ENCODE measurements at places on chromosomes 2 and 18. TPM values are rescaled to one million over a fixed set of nuclear protein-coding genes. Genes with fewer than 3 reads are reported as not detected.

Gene SNED1
- 0.30 TPM for total RNA-seq

Gene MORN2
- 18.4 TPM for total RNA-seq

DNA sequence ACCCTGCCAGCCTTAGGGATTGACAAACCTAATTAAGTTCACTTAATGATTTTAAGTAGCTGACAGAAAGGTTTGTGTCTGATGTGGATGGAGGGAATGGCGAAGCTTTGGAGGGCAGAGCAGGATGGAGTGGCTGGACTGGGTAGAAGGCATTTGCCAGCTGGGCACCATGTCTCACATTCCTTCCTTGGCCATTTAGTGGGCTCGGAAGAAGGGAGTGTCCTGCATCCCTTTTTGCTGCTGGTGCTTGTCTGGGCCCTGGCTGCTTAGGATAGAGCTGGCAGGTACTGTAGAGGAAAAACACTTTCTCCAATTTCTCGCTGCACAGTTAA is 166.7 kb downstream of the CLIP4 start:
- H3K27me3 ChIP-seq = peaks cover 32% of the 10 kb centered on the region
- no peak for DNase-seq
- peaks cover 6% of the 10 kb centered on the region for H3K4me1 ChIP-seq
- no peaks in the 10 kb centered on the region for H3K36me3 ChIP-seq
- no peak overlapping the region for H3K4me3 ChIP-seq

DNA sequence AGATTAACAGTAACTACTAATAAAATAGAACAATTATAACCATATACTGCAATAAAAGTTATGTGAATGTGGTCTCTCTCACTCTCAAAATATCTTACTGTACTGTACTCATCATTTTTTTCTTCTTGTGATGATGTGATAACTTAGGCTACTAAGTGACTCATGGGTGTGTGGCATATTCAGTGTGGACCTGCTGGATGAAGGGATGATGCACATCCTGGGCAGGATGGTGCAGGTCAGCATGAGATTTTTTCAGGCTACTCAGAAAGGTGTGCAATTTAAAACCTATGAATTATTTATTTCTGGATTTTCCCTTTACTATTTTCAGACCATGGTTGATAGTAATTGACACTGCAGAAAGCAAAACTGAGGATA is 90.7 kb downstream of the NCKAP5 start:
- H3K4me1 ChIP-seq = peaks cover 7% of the 10 kb centered on the region
- no peak overlapping the region for H3K27ac ChIP-seq
- peaks cover 5% of the 10 kb centered on the region for H3K36me3 ChIP-seq
- DNase-seq = no peak

Gene DSC2
- 10.2 TPM for total RNA-seq

DNA sequence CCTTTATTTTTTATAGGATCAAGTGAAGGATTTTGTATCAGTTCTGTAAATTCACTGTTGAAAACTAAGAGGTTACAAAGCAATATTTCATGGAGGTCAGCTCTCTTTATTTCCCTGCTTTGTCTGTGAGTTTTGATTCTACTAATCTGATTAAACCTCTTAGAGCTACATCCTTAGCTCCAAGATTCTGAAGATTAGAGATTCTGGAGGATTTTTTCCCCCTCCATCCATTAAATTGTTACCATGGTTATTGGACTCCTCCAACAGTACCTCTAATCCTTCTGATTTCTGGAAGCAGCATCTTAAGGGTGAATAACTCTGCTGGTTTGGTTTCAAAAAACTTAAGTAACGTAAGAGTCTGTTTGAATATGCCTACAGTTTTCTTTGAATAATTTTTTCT is 110.0 kb downstream of the TANC1 start:
- no peaks in the 10 kb centered on the region for H3K27me3 ChIP-seq
- H3K36me3 ChIP-seq = no peaks in the 10 kb centered on the region
- H3K4me1 ChIP-seq = peaks cover 10% of the 10 kb centered on the region
- H3K4me3 ChIP-seq = no peak overlapping the region

DNA sequence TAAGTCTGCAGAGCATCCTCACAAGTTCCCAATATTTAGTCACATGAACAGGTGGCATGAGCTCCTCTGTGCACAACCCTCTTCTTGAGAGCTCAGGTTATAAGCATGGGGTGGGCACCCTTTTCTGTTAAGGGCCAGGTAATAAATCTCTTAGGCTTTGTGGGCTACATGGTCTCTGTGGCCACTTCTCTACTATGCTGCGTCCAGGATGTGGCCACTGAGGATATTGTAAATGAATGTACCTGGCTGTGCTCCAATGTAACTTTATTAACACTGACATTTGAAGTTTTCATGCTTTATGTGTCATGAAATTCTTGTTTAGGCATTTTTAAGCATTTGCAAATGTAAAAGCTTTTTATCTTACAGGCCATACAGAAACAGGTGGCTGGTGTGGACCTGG is 116.8 kb upstream of the ST6GAL2 start:
- H3K27me3 ChIP-seq = peaks cover 4% of the 10 kb centered on the region
- no peak overlapping the region for H3K4me3 ChIP-seq
- no peak for DNase-seq
- H3K4me1 ChIP-seq = no peaks in the 10 kb centered on the region
- no peak overlapping the region for H3K27ac ChIP-seq

Gene TNS1
- 11.3 TPM for total RNA-seq

DNA sequence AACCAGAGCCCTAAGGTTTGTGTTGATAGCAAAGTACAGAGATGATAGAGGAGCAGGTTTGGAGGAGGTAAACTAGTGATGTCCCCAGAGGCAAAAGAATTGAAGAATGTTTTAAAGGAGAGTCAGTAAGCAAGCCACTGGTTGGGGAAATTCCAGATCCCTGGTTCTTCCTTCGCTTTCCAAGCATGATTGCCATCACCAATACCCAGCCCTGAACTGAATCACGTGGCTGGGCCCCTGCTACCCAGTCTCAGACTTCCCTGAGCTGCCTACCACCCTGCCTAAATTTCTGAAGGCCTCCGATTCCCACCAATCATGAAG is 310.8 kb upstream of the STON1 start:
- no peak overlapping the region for H3K4me3 ChIP-seq
- no peak overlapping the region for H3K27ac ChIP-seq
- no peaks in the 10 kb centered on the region for H3K4me1 ChIP-seq
- H3K36me3 ChIP-seq = no peaks in the 10 kb centered on the region
- DNase-seq = no peak

- no peaks in the 10 kb centered on the region for H3K36me3 ChIP-seq
- no peak overlapping the region for H3K27ac ChIP-seq
- no peak for DNase-seq
Observed at GRCh38 chr2:182540252-182540651, 113.4 kb upstream of the PDE1A start.

- no peak for DNase-seq
- no peaks in the 10 kb centered on the region for H3K27me3 ChIP-seq
- H3K27ac ChIP-seq = no peak overlapping the region
- no peaks in the 10 kb centered on the region for H3K4me1 ChIP-seq
Observed at GRCh38 chr2:164514491-164514890, 106.8 kb downstream of the GRB14 start.

DNA sequence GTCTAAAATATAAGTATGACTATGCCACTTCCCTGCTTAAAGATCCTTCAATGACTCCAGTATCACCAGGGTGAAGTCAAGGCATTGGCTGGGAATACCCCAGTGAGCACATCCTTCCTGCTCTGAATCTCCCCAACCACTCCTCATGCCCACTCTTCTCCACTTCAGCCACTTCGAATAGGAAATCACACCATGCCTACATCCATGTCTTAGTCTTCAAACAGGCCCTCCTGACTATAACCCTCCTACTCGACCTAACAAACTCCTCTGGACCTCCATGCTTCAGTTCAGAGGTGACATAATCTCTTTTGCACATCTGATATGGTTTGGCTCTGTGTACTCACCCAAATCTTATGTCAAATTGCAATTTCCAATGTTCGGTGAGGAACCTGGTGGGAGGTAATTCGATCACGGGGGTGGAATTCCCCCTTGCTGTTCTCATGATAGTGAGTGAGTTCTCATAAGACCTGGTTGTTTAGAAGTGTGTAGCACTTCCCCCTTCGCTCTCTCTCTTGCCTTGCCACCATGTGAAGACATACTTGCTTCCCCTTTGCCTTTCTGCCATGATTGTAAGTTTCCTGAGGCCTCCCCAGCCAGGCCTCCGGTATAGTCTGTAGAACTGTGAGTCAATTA is 87.8 kb upstream of the TFCP2L1 start:
- DNase-seq = no peak
- H3K36me3 ChIP-seq = peaks cover 42% of the 10 kb centered on the region
- H3K4me1 ChIP-seq = peaks cover 4% of the 10 kb centered on the region
- no peak overlapping the region for H3K27ac ChIP-seq
- no peaks in the 10 kb centered on the region for H3K27me3 ChIP-seq

- no peaks in the 10 kb centered on the region for H3K27me3 ChIP-seq
- H3K4me3 ChIP-seq = no peak overlapping the region
- H3K27ac ChIP-seq = peak overlapping the region; percentile 86
- no peak for DNase-seq
- H3K4me1 ChIP-seq = peaks cover 40% of the 10 kb centered on the region
Observed at GRCh38 chr2:146312899-146313298, 1531.9 kb upstream of the ACVR2A start.

DNA sequence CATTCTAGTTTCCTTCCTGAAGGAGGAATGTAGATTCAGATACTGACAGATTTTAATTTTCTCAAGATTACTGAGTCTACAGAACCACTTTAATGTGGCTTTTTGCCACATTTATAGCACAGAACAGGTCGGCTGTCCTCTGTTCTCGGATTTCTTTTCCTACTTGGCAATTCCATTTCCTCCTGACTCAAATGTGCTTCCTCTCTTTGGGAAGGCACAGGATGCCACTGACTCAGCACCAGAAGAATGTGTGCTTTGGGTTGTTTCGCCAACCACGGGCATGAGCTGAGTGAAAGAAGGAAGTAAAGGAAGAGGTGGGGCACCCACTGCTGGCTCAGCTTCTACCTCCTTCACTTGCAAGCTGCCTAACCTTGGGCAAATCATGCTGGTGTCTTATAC is 970.6 kb upstream of the ACVR2A start:
- H3K27me3 ChIP-seq = no peaks in the 10 kb centered on the region
- no peak overlapping the region for H3K4me3 ChIP-seq
- DNase-seq = no peak
- no peaks in the 10 kb centered on the region for H3K36me3 ChIP-seq
- no peak overlapping the region for H3K27ac ChIP-seq

DNA sequence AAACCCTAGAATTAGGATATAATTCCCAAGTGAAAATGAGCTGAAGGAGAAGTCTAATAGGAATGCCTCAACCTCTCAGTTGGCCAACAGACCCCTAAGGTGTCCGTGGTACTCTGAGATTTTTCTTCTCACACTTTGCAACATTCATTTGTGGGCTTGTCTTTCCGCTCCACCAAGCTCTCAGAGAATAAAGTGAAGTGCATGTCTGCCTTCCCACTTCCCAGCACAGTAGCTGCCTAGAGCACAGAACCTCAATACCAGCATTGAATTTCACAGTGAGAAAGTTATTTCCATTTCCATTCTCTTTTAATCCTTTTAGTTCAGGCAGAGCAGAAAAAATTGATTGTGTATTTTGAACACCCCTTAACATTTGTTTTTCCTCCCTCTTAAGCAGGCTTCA is 451.8 kb downstream of the TGIF1 start:
- H3K36me3 ChIP-seq = no peaks in the 10 kb centered on the region
- H3K27me3 ChIP-seq = peaks cover 6% of the 10 kb centered on the region
- DNase-seq = no peak
- H3K4me1 ChIP-seq = peaks cover 11% of the 10 kb centered on the region
- no peak overlapping the region for H3K4me3 ChIP-seq
- H3K27ac ChIP-seq = no peak overlapping the region

Gene SERPINB3
- total RNA-seq = not detected

Gene LIPG
- 32.4 TPM for total RNA-seq

GRCh38 chr2:7774481-7774880 is 857.3 kb downstream of the RNF144A start:
- H3K27ac ChIP-seq = no peak overlapping the region
- H3K4me3 ChIP-seq = no peak overlapping the region
- DNase-seq = no peak
- peaks cover 5% of the 10 kb centered on the region for H3K4me1 ChIP-seq
- no peaks in the 10 kb centered on the region for H3K27me3 ChIP-seq

Gene CDK15
- not detected for total RNA-seq

DNA sequence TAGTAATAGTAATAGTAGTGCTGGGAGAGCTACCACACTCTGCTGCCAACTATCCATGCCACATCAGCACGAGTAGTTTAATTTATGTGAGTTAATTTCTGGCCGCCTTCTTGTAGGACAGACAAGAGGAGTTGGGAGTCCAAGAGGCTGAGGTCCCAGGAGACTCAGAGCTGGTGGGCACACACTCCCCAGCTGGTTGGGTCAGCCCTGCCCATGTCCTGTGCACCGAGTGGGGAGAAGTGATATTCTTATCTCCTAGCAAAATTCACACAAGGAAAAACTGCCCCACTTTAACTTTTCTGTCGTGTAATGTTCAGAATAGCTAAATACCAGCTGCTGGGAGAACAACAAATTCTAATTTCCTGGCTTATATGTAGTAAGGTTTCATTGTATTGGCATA is 15.2 kb upstream of the MAP4K4 start:
- no peaks in the 10 kb centered on the region for H3K27me3 ChIP-seq
- H3K36me3 ChIP-seq = no peaks in the 10 kb centered on the region
- no peak overlapping the region for H3K4me3 ChIP-seq
- H3K4me1 ChIP-seq = peaks cover 10% of the 10 kb centered on the region

- no peak overlapping the region for H3K27ac ChIP-seq
- H3K27me3 ChIP-seq = no peaks in the 10 kb centered on the region
- H3K4me3 ChIP-seq = no peak overlapping the region
- no peak for DNase-seq
Observed at GRCh38 chr18:7876354-7877104, 309.4 kb downstream of the PTPRM start.

Gene SP140
- not detected for total RNA-seq

Data from neural crest cell (in vitro differentiated cells).